ENCODE measurements at places on chromosomes 3 and 15. TPM values are rescaled to one million over a fixed set of nuclear protein-coding genes. Genes with fewer than 3 reads are reported as not detected.

GRCh38 chr15:89419370-89419984 lies 76.9 kb downstream of the RHCG start:
- DNase-seq = no peak

DNA sequence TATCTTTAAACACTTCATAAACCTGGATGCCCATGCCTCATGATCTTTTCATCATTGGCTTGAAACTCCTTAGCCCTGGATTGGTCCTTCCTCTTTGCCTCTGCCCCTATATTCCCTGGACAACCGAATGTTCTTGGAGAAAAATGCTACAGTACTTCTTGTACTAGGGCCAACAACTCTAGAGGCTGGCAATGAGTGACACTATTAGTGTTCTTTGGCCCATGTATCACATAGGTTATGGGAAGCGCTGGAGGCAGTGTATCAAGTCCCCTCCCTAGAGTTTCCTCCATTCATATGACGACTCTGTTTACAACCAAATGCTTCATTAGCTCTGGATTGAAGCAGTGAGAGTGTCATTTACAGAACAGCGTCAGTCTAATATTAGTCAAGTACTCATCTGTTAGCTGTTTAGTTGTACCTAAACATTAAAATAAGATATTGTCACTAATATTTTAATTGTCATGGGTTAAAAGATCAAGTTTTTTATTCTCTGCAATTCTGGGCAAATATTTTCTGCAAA lies 66.4 kb upstream of the MYO5C start:
- no peak for DNase-seq

DNA sequence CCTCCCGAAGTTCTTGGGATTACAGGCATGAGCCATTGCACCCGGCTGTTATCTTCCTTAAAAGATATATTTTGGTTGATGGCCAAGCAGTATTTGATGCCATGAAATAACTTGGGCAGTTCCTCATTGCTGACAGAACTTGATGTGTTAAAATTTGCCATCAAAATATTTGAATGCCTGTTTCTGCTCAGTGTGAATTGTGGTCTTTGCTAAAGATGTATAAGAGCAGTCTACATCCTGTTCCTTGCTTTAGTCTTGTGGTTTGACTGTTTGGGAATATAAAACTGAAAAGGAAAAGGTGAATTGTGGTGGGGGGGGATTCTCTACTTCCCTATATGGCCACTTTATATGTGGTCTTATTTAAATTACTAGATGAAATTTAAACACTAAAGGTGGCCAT lies 14.0 kb downstream of the TRIM71 start:
- no peak for DNase-seq

DNA sequence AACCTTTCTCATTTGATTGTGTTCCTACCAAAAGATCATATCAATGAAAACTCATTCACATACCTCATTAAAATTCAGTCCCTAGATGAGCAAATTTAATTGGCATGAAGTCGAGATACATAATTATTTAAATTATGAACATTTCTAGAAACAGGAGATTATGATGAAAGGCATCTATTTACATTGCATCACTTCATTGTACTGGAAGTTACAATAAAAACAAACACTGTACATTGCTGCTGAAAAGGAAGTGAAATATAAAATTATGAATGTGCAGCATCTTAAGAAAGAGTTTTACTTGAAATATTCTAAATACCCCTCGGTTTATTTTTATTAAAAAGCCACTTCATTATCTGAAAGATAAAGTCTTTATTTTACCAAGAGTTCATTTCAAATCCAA lies 163.4 kb upstream of the ZNF385D start:
- no peak for DNase-seq

GRCh38 chr3:16264708-16265454 lies at the start of the genes DPH3 and OXNAD1:
TSS of gene DPH3 (minus strand) at chr3:16264943. CDS start at chr3:16264876, 67 bp downstream.
TSS of gene OXNAD1 (plus strand) at chr3:16265212. CDS start at chr3:16270953, 5,741 bp downstream.
- DNase-seq = peak; percentile 99

GRCh38 chr3:190545191-190545590 lies 31.3 kb downstream of the IL1RAP start:
- no peak for DNase-seq

DNA sequence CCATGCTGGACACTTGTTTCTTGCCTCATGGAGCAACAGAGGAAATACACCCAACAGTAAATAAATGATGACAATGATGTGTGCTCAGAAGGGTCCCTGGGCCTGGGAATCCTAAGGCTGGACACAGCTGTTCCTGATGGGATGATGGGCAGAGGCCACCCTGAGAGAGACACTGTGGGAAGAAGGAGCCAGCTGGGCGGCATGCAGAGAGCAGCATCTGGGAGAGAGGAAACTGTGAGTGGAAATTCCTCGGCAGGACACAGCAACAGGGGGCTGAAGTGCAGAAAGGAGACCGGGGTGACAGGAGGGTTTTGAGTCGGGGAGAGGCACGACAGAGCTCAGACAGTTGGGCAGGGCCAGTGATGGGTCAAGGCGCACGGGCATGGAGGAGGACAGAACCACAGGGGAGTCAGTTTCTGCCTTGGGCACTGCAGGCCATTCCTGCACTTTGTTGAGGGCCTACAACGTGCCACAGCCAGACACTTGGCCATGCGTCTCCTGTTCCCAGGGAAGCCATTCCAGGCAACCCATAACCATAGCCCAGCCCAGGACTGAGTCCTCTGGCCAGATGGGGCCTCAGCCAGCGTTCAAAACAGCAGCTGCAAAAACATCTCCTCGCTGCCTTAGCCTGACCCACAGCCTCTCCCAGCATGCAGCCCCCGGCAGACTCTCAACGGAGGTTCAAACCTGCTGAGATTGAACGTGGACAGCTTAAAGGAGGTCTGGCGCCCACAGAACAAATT lies 36.7 kb upstream of the SLC6A1 start:
- DNase-seq = no peak

DNA sequence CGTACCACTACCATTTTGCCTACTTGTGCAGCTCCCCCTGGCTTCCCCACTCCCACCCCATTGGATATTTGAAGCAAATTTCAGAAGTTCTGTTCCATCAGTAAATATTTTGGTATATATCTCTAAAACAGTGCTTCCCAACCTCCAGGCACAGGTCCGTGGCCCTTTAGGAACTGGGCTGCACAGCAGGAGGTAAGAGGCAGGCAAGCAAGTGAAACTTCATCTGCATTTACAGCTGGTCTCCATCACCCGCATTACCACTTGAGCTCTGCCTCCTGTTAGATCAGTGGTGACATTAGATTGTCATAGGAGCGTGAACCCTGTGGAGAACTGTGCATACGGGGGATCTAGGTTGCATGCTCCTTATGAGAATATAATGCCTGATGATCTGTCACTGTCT lies 97.2 kb upstream of the LRRFIP2 start:
- no peak for DNase-seq

GRCh38 chr3:142950972-142951371 lies 12.5 kb downstream of the PAQR9 start:
- DNase-seq = no peak

- no peak for DNase-seq
Measured at GRCh38 chr3:71444028-71444860, 139.3 kb downstream of the FOXP1 start.

GRCh38 chr3:14376348-14377043 lies 25.9 kb upstream of the SLC6A6 start:
- DNase-seq = no peak

DNA sequence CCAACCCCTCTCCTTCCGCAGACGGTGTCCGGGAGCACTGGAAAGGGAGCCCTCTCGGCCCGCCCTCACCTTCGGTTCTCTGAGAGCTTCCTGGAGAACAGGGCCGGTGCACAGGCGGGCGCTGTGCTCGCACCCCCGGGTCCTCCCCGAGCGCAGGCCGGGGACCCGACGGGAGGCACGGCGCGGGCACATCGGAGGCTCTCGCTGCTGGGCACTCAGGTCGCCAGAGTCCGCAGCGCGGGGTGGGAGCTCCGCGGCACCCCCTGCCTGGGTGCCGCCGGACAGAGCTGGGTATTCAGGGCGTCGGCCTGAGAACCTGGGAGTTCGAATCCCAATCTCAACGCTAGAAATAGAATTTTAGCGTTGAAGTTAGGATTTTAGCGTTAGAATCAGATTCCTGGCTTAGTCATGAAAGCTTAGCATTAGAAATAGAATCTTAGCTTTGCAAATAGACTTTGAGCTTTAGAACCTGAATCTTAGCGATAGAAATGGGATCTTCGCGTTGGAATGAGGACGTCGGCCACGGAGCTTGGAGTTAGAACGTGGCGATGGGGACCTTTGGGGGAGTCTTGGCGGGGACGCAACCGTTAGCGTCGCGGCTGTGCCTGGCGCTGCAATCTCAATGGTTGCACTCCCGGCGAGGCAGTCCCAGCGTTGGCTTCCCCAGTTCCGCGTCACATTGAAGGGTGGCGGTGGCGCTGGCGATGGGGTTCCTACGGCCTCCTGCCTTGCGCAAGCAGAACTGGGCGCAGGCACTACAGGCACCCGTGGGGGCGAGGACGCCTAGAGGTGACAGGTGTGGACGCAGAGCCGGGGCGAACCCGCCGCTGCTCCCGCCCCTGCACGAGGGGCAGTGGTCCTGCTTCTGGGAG lies 549 bp downstream of the TRH start:
- peak; percentile 39 for DNase-seq

DNA sequence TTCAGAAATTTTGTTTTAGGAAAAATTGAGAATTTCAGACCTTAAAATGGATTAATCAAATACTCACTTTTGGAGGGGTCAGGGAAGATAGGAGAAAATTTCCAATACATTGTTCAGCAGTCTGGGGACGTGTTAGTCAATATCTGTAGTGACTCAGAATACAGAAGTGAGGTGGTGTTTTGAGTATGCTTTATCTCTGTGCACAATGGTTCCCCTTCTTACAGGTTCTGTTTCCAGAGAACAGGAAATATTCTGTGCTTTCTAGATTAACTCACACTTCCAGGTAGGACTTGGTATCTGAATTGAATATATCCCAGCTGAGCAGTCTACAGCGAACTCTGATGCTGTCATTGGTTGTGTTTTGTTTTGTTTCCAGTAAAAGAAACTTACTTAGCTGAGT lies 30.7 kb upstream of the CCDC54 start:
- DNase-seq = no peak

DNA sequence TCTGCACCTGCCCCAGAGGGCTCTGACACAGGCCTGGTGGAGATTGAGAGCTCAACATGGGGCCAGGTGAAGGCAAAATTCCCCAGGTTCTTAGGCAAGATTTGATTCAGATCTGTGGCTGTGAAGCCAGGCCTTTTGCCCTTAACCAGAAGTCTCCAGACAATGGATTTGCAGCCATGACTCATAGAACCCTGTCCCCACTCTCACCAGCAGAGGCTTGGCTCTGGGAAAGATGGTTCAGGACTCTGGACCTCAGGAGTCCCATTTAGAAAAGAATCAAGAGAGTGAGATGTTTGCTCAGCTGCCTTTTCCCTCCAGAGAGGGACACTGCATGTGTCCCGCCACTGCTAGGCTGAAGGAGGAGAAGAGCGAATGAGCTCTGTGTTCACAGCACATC lies 361.4 kb upstream of the ICE2 start:
- DNase-seq = no peak

DNA sequence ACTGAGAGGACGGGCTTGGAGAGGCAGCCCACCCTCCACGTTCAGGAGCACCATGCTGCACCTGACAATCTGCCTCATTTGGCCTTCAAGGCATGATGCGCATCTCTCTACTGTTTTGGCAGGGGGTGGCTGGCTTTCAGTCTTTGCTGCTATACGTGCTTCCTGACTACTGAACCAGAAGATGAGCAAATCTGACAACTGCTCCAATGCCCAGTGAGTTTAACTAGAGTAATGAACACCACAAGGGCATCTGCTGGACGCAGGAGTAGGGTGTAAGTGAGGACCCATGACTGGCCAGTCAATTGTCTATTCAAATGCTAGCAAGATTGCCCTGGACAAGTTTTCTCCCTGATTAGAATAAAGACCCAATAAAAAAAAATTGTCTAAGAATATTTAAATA lies 335.7 kb downstream of the MAGI1 start:
- DNase-seq = no peak

- no peak for DNase-seq
Measured at GRCh38 chr15:38782156-38782555, 217.5 kb upstream of the RASGRP1 start.

GRCh38 chr15:79965846-79966630 lies 5.0 kb downstream of the BCL2A1 start:
- no peak for DNase-seq

DNA sequence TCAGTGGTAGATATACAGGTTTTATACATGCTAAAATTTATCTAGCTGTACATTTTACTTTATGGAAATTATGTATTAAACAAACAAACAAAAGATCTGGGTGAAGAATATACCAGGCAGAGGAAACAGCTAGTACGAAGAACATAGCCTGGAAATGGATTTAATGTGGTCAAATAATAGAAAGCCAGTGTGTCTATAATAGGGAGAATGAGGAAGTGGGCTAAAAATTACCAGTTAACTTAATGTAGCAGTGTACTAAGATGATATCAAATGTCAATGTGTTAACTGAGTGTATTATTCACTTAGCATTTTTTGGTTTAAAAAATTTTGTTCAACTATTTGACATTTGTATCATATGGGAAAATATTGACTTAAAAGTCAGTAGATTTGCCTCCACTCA lies 22.8 kb upstream of the SLC15A2 start:
- DNase-seq = no peak

GRCh38 chr3:65196663-65197062 lies 508.9 kb upstream of the ADAMTS9 start:
- DNase-seq = no peak

DNA sequence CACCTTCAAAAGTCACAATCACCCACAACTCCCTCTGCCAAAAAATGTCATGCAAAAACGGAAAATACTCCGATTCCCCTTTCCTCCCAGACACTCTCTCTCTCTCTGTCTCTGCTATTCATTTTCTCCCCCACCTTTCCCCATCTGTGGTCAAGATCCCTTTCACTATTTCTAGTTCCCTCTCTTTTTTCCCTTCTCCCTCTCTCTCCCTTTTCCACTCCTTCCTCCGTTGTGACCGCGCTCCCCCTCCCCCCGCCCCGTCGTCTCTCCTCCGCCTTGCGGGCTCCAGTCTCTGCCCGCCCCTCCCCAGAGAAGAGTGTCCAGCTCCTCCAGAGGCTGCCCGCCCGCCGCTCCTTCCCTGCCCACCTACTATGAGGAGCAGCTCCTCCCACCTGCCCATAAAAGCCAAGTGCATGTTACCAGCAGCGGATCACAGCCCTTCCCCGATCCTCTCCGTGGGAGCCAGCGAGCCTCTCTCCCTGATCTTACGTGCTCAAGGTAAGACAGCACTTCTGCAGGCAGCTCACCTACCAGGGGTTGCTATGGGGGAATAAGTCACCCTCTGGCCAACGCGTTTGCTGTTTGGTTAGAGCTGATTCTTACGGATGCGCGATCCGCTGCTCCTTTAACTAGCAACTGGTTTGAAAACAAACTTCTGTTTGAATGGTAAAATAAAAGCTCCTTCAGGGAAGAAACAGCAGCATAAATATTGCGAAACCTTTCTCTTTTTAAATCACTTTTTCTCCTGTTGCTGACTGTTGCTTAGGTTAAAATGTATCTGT lies at the start of gene COL8A1:
TSS of gene COL8A1 (plus strand) at position 428 of the 782 bp plus-strand sequence. CDS start 152,089 bp downstream, outside the sequence.
- DNase-seq = peak; percentile 38

PLS1 gene
- total RNA-seq = 1.3 TPM

SLC22A14 gene
- 0.93 TPM for total RNA-seq

ARHGEF26 gene
- total RNA-seq = 4.4 TPM

RASGRP1 gene
- not detected for total RNA-seq

CISH gene
- total RNA-seq = 6.0 TPM

Measured in glutamatergic neuron (in vitro differentiated cells).